ENCODE measurements at places on chromosomes 3 and 15. TPM values are rescaled to one million over a fixed set of nuclear protein-coding genes. Genes with fewer than 3 reads are reported as not detected.

VPS18 gene
- 23.5 TPM for total RNA-seq

ZNF860 gene
- 3.6 TPM for total RNA-seq

CAPN3 gene
- total RNA-seq, result 1.6 TPM

ALDH1L1 gene
- 0.11 TPM for total RNA-seq

SLC15A2 gene
- total RNA-seq, result 0.08 TPM
